Putamen (tissue), 1 donor: ENCODE measurements at places on chromosomes 12 and 14.

GRCh38 chr12:105078712-105079570 lies 5.3 kb downstream of the ALDH1L2 start:
- no peak for DNase-seq

- DNase-seq, result no peak
Measured at GRCh38 chr14:105013150-105013785, 7.6 kb downstream of the CDCA4 start.

- DNase-seq, result no peak
Measured at GRCh38 chr12:25257590-25258324, 7.0 kb upstream of the KRAS start.

- peak; percentile 16 for DNase-seq
Measured at GRCh38 chr12:97404543-97404942, 58.1 kb upstream of the RMST start.

GRCh38 chr12:7907009-7907408 lies 29.0 kb downstream of the SLC2A3 start:
- no peak for DNase-seq

GRCh38 chr14:39851202-39851601 lies 419.0 kb upstream of the FBXO33 start:
- DNase-seq, result no peak

DNA sequence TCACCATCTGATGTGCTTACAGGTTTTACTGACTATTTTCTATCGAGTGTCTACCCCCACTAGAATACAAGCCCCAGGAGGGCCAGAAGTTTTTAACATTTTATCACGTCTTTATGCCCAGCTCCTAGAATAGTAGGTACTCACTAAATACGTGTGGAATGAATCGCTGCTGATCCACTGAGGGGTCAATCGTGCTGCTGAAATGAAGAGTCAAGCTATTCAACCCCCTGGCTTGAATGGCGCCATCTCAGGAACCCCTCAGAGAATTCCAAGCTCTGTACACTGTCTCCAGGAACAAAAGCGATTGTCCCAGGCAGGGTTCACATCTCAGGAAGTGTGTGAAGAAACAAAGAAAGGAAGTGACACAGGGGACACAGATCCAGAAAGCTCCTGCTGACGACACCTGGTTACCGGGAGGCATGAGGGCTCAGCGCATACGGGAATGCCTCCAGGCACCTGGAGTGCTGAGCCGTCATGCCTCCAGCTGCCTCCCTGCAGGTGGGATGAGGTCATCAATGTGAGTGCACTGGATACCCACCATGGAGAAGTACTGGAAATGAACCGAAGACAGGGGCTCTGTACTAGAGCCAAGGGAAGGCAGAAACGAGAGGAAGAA lies 45.6 kb downstream of the PITPNM2 start:
- DNase-seq, result no peak

DNA sequence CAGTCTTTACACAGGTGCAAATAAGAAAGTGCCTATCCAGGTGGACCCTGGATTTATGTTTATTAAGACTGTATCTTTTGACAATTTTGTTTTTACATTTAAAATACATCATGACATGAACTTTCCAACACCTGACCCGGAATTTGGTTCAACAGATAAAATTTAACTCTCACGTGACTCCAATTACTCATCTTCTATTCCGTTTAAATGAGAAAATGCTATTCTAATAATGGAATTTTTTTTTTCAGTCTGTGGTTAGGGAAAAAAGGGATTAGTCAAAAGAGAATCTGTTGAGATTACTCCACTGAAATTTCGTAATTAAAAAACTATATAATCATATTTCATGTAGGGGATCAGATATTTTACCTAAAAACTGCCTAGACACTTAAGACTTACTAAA lies 11.1 kb downstream of the VPS37B start:
- DNase-seq, result no peak

- DNase-seq, result peak; percentile 93
Measured at GRCh38 chr12:104986022-104986941, at the start of gene NOPCHAP1. Gene NOPCHAP1 (plus strand): TSS chr12:104986316. CDS start chr12:104986353, 37 bp downstream.

- DNase-seq, result no peak
Measured at GRCh38 chr14:56005191-56006053, 112.8 kb upstream of the PELI2 start.

GRCh38 chr14:92774572-92774971 lies 19.5 kb upstream of the GOLGA5 start:
- DNase-seq, result no peak

DNA sequence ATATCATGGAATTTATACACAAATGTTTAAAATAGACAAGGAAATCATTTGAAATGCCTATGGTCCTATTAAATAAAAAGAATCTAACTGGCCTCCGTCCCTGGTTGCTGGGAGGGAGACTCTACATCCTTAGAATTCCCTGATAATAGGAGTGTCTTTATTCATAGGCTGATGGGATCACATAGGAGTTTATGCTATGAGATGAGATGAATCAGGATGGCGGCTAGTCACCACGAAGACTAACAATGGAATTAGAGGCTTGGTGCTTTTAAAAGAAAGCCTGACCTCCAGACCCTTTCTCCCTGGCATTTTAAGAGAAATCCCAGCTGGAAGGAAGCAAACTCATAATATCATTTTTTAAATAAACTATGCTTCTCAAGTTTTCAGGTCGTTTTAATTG lies 69.7 kb downstream of the SEC23A start:
- no peak for DNase-seq

- DNase-seq, result peak; percentile 73
Measured at GRCh38 chr12:75888874-75889613, 142.5 kb downstream of the PHLDA1 start.

- DNase-seq, result no peak
Measured at GRCh38 chr14:81095539-81095938, 125.2 kb downstream of the GTF2A1 start.

GRCh38 chr12:4787965-4788364 lies 67.8 kb downstream of the GALNT8 start:
- no peak for DNase-seq

- DNase-seq, result no peak
Measured at GRCh38 chr14:55667801-55668200, 87.8 kb downstream of the KTN1 start.

DNA sequence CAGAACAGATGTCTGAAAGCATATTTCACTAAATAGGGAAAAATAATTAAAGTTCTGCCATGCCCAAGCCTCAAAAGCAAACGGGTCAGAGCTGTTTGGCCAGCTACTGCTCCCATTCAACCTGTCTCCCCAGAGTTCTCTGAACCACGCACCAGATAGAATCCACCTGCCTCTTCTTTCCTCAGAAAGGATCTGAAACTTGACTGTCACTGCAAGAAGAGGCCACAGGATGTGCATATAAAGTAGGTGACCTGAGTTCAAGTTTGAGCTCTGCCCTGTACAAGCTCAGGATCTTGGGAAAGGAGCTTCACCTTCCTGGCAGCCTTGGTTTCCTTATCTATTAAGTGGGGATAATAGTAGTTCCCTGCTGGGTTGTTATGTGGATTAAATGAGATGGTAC lies 91.8 kb downstream of the NUAK1 start:
- DNase-seq, result no peak

- DNase-seq, result no peak
Measured at GRCh38 chr12:109458086-109458485, 19.0 kb downstream of the KCTD10 start.

DNA sequence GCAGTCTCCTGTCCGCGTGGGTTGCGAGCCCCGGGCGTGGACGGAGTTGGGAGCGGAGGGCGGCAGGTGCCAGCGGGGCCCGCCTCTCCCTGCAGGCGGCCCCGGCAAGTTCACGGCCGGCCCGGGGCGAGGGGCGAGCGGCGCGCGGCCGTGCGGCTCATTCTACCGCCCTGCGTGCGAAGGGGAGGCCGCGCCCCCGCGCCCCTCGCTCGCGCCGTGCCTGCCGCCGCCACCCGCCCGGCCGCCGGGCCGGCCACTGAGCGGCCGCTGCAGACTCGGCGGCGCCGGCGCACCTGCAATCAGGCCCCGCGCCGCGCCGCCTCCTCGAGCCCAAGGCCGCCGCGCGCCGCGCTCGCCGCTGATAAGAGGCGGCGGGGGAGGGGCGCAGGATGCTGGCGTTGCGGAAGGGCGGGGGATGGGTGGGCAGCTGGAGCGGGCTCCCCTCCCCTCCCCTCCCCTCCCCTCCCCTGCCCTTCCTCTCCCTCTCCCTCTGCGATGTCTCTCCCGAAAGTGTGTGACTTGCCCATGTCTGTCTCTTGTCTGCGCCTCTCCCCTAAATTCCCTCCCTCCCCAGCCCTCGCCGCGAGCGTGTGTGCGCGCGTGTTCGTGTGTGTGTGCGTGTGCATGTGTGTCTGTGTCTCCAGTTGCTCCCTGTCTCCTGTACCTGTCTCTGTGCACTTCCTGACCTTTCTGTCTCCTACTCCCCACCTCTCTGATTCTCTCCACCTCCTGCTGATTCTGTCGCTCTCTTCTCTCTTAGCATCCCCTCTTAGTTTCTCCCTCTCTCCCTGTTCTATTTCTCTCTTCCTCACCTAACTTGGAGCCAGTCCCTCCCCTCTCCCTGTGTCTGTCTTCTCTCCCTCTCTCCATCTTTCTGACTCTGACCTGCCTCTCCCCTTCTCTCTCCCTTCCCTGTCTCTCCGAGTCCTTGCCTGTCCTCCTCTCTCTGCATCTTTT lies 768.1 kb upstream of the TBX3 start:
- peak; percentile 47 for DNase-seq

DNA sequence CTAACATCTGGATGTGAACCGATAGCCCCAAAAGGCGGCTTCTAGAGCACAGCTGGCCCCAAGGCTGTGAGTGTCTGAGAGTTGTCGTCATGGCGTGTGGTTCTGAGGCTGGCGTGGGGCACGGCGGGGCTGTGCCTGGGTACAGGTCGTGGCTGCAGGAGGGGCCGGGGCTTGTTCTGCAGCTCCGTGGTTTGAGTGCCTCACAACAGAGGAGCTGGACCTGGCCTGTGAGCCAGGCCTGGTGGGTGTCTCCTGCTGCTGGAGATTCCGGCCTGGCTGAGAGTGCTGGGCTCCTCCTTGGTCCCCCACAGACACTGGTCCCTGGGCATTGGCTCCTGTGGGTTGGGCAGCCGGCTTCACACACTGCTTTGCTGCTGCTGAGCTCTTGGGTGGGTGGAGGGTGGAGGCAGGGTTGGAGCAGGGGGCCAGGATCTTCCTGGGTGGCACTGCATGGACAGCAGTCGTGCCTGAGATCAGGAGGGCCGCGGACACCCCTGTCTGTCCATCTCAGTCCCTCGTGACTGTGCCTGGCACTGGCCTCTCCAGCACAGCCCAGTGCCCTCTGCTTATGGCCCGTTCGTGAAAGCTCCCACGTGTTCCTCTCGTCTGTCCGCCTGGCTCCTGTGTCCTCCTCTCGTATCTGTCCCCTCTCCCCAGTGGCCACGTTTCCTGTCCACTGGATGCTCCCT lies 31.8 kb upstream of the TEX22 start:
- peak; percentile 45 for DNase-seq

GRCh38 chr12:7090222-7090998 lies 1.8 kb downstream of the C1R start:
- no peak for DNase-seq

- DNase-seq, result no peak
Measured at GRCh38 chr12:49540229-49541139, 1.7 kb downstream of the KCNH3 start.

- DNase-seq, result no peak
Measured at GRCh38 chr14:92863286-92864080, 59.5 kb upstream of the CHGA start.

DNA sequence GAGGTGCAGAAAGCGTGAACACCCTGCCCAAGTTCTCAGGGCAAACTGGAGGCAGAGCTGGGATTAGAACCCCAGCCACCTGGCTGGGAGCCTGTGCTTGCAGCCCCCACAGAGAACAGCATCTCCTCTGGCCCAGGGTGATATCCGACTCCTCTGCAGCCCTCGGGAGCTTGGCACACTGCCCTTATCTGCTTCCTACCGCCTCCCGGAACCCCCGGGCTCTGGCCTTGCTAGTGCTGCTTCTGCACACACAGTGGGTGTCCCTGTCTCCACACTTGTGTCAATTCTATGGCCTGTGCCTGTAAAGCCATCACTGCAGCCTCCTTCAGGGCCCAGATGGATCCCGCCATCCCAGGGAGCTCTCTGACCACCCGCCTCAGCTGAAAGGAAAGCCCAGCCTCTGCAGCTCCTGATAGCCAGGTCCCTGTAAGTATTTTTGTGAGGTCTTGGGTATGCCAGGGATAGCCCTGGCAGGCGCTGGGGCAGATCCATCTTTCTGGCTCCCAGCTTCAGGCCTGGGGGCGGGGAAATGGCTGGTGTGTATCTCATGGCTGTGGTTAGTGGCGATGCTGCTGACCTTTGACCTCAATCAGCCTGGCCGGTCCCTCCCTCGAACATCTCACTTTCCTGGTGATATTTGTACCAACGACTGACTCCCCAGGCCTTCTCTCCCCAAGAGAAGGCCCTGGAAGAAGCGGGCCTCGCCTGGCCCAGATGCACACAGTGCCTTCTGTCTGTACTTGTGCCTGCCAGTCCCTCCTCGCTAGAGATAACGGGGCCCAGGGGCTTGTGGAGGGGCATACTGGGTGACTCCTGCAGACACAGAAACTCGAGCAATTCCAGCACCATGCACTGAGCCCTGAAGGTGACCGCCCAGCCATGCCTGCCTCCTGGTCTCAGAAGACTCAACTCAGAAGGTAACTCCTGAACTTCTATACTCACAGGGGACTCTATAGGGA lies 183.8 kb downstream of the CALM1 start:
- no peak for DNase-seq

GRCh38 chr12:70571705-70572268 lies 65.4 kb downstream of the PTPRB start:
- DNase-seq, result no peak

DNA sequence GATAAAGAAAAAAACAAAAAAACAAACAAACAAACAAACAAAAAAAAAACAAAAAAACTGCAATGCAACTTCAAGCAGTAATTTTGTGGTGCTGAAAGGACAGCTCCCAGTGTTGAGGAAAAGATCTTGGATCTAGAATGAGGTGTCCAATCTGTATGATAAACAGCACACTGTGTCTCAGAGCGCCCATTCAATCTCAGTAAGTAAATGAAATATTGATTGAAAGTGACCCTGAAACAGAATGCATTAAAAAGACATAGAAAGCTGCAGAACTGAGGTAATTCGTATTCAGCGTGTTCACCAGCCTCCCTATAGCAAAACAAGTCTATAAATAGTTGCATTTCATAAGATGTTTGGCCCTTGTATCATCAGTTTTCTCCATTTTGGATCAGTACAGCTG lies 153.0 kb downstream of the NOVA1 start:
- no peak for DNase-seq

DNA sequence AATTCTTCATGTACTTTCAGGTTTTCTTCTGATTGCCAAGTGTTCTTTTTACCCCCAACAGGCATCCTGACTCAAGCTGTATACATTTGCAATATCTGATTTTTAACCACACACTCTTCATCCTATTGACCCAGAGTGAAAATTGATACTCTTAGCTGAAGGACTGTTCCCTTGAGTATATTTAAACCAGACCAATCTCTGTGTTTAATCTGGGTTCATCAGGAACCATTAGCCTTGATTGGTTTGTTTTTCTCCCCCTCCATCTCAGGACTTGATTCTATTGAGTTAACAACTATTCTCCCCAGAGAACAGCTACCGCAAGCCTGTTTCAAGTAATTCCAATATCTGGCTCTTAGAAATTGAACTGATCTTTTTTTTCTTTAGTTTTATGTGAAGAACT lies 222.3 kb upstream of the NOVA1 start:
- no peak for DNase-seq
